Stimulated activated CD4-positive, alpha-beta T cell treated with anti-CD3 and anti-CD28 coated beads, Interleukin-15, amount 100 ng/mL, for 1 hour (primary cell): ENCODE measurements at places on chromosomes 6 and 20.

GRCh38 chr6:121492536-121492935, 57.1 kb downstream of the GJA1 start:
- DNase-seq = no peak

- no peak for DNase-seq
Observed at GRCh38 chr6:113871975-113872374, 14.8 kb downstream of the MARCKS start.

- no peak for DNase-seq
Observed at GRCh38 chr6:49087369-49087768, 375.7 kb downstream of the MMUT start.

- DNase-seq = no peak
Observed at GRCh38 chr6:113385020-113385431, 472.1 kb upstream of the MARCKS start.

GRCh38 chr6:88636871-88637270, 326.5 kb downstream of the RNGTT start:
- no peak for DNase-seq

- no peak for DNase-seq
Observed at GRCh38 chr6:36054956-36055355, 27.3 kb downstream of the MAPK14 start.

DNA sequence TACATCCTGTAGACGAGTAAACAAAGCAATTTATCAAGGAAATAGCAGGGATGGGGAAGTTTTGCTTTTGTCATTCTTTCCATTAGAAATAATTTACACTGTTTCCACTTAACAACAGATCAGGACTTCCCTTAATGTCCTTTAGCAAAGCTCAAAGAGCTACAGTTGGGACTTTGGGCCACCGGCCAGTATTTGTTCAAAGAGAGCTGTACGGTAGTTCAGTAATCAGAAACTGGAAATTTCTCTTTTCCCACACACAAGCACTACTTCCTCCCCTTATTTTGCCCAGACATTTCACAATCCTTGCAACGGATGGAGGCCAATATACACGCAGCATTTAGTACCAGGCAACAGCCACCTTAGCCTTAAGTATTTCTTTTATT, 12.1 kb upstream of the HINT3 start:
- DNase-seq = no peak

DNA sequence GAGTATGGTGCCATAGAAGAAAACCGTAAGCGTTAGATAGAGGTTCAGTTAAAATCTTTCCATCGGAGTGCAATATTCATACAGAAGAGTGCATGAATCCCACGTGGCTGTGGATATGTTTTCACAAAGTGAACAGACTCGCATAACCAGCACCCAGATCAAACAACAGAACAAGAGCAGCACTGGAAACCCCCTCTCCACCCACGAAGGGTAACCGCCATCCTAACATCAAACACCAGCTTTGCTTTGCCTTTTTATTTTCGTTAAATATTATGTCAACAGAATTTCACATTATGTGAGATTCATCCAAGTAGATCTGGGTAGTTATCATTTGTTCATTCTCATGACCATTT, 4.7 kb downstream of the GTSF1L start:
- peak; percentile 30 for DNase-seq

GRCh38 chr6:101150226-101150625, 243.3 kb upstream of the GRIK2 start:
- no peak for DNase-seq

DNA sequence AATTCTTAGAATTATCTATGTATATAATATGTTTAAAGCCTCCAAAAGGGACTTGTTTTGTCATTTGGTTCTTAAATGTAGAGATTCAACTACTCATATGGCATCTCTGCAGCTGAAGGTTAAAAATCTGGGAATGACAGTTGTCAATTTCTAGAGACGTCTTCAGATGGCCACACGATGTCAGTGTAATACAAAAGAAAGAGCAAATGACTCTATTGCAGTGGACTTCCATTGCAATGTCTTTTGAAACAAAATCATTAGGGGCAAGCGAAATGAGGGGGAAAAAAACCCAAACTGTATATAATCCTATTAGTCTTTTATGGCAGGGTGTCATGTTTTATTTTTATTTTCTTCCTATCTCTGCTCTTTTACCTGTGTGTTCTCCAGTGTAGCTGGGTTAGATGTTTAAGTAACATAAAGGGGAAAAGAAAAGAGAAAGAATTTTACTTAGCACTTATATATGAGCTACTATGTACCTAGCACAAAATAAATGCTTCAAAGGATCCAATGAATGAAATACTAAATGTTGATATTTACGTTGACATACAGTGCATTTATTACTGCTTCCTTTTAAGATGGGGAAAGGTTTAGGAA, 26.2 kb downstream of the CCN2 start:
- DNase-seq = no peak

GRCh38 chr20:47412083-47412482, 55.6 kb upstream of the ZMYND8 start:
- DNase-seq = no peak

DNA sequence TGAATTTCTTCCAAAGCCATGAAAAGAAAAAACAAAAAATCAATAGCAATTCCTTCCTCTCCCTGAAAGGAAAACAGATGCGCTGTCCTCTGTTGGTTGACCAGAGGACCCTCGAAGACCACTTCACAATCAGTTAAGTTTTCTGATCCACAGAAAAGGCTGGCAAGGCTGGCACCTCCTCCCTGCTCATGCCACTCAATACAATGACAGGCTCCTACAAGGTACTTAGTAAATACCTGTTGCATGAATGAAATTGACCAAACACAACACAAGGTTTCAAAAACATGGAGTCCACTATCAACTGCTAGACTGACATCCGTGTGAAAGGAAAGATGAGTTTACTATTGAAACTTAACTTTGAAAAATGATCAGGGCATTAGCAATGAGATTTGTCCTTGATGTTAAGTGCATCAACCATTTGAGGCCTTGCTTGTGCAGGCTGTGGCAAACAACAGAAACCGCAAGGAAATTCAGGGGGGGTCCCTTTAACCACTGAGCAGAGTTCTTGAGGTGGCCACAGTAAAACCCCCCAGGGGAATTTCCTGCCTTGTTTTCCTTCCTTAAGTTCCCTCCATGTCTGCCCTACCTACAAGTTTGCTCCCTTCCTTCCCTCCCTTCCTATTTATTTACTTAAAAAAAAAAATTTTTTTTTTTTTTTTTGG, 27.9 kb upstream of the RTF2 start:
- peak; percentile 23 for DNase-seq

DNA sequence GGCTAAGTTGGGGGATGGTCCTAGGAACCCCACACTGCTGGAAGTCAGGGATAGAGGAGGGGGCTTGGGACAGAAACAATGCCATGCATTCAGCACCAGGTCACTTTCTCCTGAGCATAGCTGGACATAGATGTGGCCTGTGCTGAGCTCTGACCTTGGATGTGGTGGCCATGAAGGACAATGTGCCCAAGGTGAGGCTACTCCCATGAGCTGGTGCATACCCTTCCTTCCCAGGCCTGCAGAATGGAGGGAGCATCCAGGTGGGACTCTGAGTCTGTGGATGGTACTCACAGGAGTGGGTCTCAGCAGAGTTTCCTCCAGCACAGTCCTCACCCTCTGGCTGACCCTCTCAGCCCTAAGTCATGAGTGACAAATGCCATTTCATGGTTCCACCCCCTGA, 16.9 kb downstream of the CST9L start:
- DNase-seq = no peak

- DNase-seq = no peak
Observed at GRCh38 chr20:44830995-44831394, 20.6 kb upstream of the RIMS4 start.

GRCh38 chr20:23391707-23392310, 29.5 kb downstream of the NAPB start:
- no peak for DNase-seq

- no peak for DNase-seq
Observed at GRCh38 chr6:149719531-149719930, 1.6 kb upstream of the LATS1 start.
